Activated T-helper 2 cell treated with anti-CD3 and anti-CD28 coated beads, Interferon-gamma antibody, Interleukin-2, Interleukin-4, amounts not matched to agents 10 μg/mL and 5 μg/mL and 100 μg/mL, durations not matched to agents 14 hours and 24 hours and 36 hours (primary cell): ENCODE measurements at places on chromosomes 7 and 10.
A peak's percentile ranks its signal among the peaks of the same experiment; 100 is the strongest.

- no peak overlapping the region for H3K4me3 ChIP-seq
- peaks cover 2% of the 10 kb centered on the region for H3K27me3 ChIP-seq
- no peaks in the 10 kb centered on the region for H3K36me3 ChIP-seq
- no peaks in the 10 kb centered on the region for H3K4me1 ChIP-seq
- no peak for DNase-seq
- H3K27ac ChIP-seq, result no peak overlapping the region
These were observed 174.5 kb upstream of the ZMIZ1 start for GRCh38 chr10:78894089-78894840.

DNA sequence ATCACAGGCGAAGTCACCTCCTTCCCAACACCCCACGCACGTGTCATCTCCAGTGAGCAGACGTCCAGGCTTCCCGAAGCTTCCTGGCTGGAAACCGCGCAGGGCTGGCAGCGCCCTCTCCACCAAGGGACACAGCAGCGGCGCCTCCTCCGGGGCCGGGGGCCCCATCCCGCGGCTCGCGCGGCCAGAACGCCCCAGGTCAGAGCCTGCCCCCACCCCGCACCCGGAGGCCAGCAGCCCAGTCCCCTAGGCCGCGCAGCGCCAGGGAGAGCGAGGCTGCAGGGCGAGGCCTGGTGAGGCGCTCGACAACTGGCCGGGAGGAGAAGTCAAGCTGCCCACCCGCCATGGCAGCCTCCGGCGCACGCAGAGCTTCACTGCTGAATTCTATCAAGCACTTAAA, 247.0 kb downstream of the SEMA3D start:
- no peak for DNase-seq
- H3K27me3 ChIP-seq, result no peaks in the 10 kb centered on the region
- no peak overlapping the region for H3K4me3 ChIP-seq
- H3K27ac ChIP-seq, result no peak overlapping the region
- H3K36me3 ChIP-seq, result no peaks in the 10 kb centered on the region

DNA sequence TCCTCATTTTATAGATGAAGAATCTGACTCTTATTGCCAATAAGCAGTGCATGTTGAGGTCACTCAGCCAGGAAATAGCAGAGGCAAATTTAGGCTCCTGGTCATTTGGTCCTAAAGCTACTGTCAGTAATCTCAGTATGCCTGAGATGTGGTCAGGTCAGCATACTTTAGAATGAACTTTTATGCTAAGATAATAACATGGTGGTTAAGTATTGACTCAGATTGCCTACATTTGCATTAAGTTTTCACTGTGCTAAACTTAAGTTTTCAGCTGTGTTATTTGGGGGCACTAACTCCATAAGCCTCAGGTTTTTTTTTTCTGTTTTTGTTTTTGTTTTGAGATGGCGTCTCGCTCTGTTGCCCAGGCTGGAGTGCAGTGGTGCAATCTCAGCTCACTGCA, 35.9 kb upstream of the CCSER2 start:
- peaks cover 40% of the 10 kb centered on the region for H3K27me3 ChIP-seq
- H3K36me3 ChIP-seq, result no peaks in the 10 kb centered on the region
- DNase-seq, result no peak
- H3K4me3 ChIP-seq, result no peak overlapping the region
- H3K27ac ChIP-seq, result no peak overlapping the region
- H3K4me1 ChIP-seq, result peaks cover 26% of the 10 kb centered on the region

- H3K27ac ChIP-seq, result no peak overlapping the region
- no peaks in the 10 kb centered on the region for H3K36me3 ChIP-seq
- H3K4me1 ChIP-seq, result no peaks in the 10 kb centered on the region
- H3K27me3 ChIP-seq, result peaks cover 4% of the 10 kb centered on the region
- no peak for DNase-seq
These were observed 152.3 kb upstream of the LANCL2 start for GRCh38 chr7:55212838-55213237.

DNA sequence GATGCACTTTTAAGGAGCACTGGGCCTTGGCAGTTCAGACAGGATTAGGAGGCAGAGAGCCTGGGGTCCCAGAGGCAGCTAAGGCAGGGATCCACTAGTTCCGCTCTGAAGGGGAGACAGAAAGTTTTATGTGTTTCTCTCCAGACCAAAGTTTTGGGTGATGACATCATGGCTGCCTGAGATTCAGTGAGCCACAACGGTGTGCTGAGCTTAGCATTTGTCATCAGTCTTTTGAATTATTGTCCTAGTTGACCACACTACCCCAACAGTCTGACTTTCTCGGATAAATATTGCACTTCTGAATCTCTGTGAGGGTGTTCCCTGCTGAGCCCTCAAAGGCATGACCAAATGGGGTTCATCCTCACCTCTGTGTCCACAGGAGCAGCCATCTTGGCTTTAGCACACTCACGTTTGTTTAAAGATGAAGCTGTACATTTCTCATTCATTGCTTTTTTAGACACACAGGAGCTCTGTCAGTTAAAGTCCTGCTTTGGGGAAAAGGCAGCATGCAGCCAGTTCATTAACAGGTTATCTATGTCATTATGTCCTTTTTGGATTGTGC, 297.7 kb upstream of the LRGUK start:
- no peak overlapping the region for H3K4me3 ChIP-seq
- no peaks in the 10 kb centered on the region for H3K27me3 ChIP-seq
- DNase-seq, result no peak
- H3K27ac ChIP-seq, result no peak overlapping the region

- H3K27ac ChIP-seq, result no peak overlapping the region
- peaks cover 24% of the 10 kb centered on the region for H3K27me3 ChIP-seq
- H3K4me1 ChIP-seq, result no peaks in the 10 kb centered on the region
- DNase-seq, result no peak
These were observed 76.5 kb upstream of the PPP1R3C start for GRCh38 chr10:91709394-91709798.

GRCh38 chr10:129932751-129933433, 31.2 kb downstream of the EBF3 start:
- H3K36me3 ChIP-seq, result no peaks in the 10 kb centered on the region
- H3K27me3 ChIP-seq, result no peaks in the 10 kb centered on the region
- H3K4me1 ChIP-seq, result no peaks in the 10 kb centered on the region

DNA sequence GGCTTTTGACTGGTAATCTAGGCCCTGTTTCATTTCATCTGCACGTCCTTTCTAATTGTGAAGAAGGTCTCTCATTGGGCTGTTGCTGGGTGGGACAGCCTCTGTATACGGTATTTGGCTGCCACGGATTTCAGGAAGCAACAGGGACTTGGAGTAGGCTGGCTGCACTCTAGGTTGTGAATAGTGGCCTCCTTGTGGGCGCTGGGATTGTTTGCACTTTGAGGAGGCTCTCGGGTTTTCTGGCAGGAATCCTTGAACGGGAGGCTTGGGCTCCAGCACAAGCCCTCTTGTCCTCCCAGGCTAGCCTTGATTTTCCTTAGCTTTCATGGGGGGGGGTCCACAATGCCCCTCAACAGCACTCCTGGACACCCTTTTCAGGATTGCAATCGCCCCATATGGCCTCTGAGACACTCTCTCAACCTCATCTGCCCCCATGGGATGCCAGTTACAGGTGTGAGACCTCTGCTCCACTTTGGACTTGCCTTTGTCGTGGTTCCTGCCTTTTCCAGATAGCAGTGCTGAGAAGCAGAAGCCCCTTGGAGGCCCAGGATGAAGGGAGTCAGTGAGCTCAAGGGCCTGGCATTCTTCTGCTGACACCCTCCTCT, 33.9 kb upstream of the ZNF273 start:
- no peak overlapping the region for H3K27ac ChIP-seq
- no peaks in the 10 kb centered on the region for H3K4me1 ChIP-seq
- no peaks in the 10 kb centered on the region for H3K36me3 ChIP-seq
- DNase-seq, result no peak
- no peak overlapping the region for H3K4me3 ChIP-seq
- H3K27me3 ChIP-seq, result no peaks in the 10 kb centered on the region

DNA sequence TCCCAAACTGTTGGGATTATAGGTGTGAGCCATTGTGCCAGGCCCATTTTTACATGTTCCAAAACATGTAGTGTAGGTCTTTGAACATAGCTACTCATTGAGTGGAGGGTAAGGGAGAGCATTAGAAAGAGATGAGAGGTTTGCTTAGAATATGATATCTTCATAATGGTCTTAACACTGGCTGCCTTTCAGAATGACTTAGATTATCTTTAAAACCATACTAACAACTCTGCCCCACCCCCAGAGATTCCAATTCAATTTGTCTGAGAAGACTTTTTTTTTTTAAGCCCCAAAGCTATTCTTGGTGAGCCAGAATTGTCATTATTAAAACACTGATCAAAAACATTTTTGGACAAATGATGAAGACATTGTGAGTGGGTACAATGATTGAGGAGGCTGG, 168.9 kb downstream of the PHTF2 start:
- H3K27ac ChIP-seq, result no peak overlapping the region
- H3K4me1 ChIP-seq, result no peaks in the 10 kb centered on the region
- H3K4me3 ChIP-seq, result no peak overlapping the region
- no peaks in the 10 kb centered on the region for H3K27me3 ChIP-seq
- peaks cover 6% of the 10 kb centered on the region for H3K36me3 ChIP-seq

GRCh38 chr7:46909601-46910051, 672.3 kb downstream of the TNS3 start:
- H3K36me3 ChIP-seq, result no peaks in the 10 kb centered on the region
- no peaks in the 10 kb centered on the region for H3K4me1 ChIP-seq
- DNase-seq, result no peak
- no peak overlapping the region for H3K4me3 ChIP-seq
- H3K27ac ChIP-seq, result no peak overlapping the region

- H3K27ac ChIP-seq, result no peak overlapping the region
- peaks cover 2% of the 10 kb centered on the region for H3K27me3 ChIP-seq
- DNase-seq, result peak; percentile 1
- no peak overlapping the region for H3K4me3 ChIP-seq
These were observed 89.9 kb downstream of the ADCY1 start for GRCh38 chr7:45663965-45664633.

- no peaks in the 10 kb centered on the region for H3K27me3 ChIP-seq
- no peak overlapping the region for H3K4me3 ChIP-seq
- peaks cover 10% of the 10 kb centered on the region for H3K4me1 ChIP-seq
- DNase-seq, result no peak
These were observed 37.0 kb downstream of the SNX13 start for GRCh38 chr7:17903337-17903736.

DNA sequence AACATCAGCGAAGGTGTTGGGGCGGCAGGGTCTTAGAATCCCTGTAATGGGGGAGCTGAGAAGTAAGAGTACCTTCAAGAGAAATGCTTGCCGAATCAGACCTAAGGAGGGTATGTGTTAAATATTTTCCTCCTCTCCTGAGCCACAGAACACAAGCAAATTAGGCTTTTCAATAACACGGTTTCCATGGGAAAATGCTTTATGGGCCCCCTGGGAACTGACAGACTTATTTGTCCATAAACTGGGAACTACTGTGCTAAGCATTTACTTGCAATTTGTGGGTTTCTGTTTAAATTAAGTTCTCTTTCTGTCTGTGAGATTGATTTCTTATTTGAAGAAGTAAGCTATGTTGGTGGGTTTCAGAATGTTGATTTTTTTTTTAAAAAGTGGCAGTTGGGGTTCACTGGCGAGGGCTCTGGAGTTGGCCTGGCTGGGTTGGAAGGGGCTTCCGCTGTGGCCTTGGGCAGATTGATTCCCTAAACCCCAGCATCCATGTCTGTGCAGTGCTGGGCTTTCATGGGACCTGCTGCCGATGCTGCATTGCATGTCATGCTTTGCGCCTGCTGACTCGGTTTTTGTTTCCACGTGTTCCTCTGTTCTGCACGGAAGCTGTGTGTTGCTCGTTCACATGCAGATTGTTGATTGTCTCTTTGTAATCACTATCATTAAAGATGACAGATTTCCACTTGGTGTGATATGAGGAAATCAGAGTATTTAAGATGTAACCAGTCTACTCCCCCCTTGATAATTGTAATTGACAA, 7.2 kb downstream of the RBM17 start:
- H3K4me1 ChIP-seq, result peaks cover 54% of the 10 kb centered on the region
- H3K27me3 ChIP-seq, result no peaks in the 10 kb centered on the region
- peaks cover 68% of the 10 kb centered on the region for H3K36me3 ChIP-seq
- peak overlapping the region; percentile 8 for H3K27ac ChIP-seq
- no peak overlapping the region for H3K4me3 ChIP-seq

- H3K27ac ChIP-seq, result no peak overlapping the region
- H3K4me1 ChIP-seq, result no peaks in the 10 kb centered on the region
- H3K36me3 ChIP-seq, result no peaks in the 10 kb centered on the region
These were observed 660.6 kb downstream of the KCNMA1 start for GRCh38 chr10:76977046-76977445.

- no peak overlapping the region for H3K4me3 ChIP-seq
- H3K36me3 ChIP-seq, result no peaks in the 10 kb centered on the region
- no peaks in the 10 kb centered on the region for H3K27me3 ChIP-seq
- H3K4me1 ChIP-seq, result no peaks in the 10 kb centered on the region
- DNase-seq, result no peak
These were observed 980.5 kb downstream of the LRMDA start for GRCh38 chr10:76411729-76412435.

DNA sequence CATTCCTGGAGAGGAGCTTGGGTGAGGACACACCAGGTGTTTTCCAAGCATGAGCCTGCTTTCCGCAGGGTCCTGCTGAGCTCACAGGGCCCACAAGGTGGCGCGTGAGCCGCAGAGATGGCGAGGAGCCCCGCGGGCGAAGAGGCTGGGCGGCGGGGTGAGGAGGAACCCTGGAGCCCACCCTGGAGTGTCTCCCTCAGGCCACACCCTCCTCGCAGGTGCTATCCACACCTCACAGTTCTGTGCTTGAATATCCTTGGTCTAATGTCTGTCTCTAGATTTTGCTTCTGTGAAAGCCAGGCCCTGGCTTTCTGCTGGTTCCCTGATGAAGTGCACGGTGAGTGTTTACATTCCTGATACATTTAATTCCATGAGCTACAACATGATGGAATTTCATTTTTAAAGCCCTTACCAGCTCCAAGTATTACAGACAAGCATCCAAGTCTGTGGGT, 433.6 kb downstream of the ACTR3B start:
- no peaks in the 10 kb centered on the region for H3K4me1 ChIP-seq
- no peaks in the 10 kb centered on the region for H3K36me3 ChIP-seq
- no peak overlapping the region for H3K27ac ChIP-seq
- no peak overlapping the region for H3K4me3 ChIP-seq
- no peak for DNase-seq

- H3K4me1 ChIP-seq, result no peaks in the 10 kb centered on the region
- peaks cover 22% of the 10 kb centered on the region for H3K27me3 ChIP-seq
- H3K36me3 ChIP-seq, result no peaks in the 10 kb centered on the region
- H3K4me3 ChIP-seq, result no peak overlapping the region
- no peak for DNase-seq
These were observed 95.2 kb downstream of the PRTFDC1 start for GRCh38 chr10:24857031-24857725.

GRCh38 chr7:2450198-2451107, 25.7 kb downstream of the GRIFIN start:
- peaks cover 3% of the 10 kb centered on the region for H3K4me1 ChIP-seq
- peaks cover 4% of the 10 kb centered on the region for H3K27me3 ChIP-seq
- H3K4me3 ChIP-seq, result no peak overlapping the region
- H3K27ac ChIP-seq, result no peak overlapping the region
- DNase-seq, result no peak
